ENCODE measurements at places on chromosomes 12 and 14.

DNA sequence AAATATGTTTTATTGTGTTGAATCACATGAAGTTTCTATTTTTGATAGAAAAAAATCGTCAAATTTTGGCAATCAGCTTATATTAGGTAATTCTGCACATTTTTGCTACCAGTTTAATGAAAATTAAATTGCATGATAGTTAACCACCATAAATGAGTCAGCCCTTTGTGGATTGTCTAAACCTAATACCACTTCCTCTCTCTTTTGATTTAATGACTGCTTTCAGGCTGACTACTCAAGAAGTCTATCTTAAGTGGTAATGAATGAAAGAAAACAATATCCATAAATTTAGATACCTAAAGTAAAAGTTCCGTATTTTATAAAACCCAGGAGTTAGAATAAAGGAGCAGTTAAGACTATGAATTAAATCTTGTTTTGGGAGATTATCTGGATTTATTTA, 450.5 kb downstream of the TMEM117 start:
- DNase-seq = no peak

DNA sequence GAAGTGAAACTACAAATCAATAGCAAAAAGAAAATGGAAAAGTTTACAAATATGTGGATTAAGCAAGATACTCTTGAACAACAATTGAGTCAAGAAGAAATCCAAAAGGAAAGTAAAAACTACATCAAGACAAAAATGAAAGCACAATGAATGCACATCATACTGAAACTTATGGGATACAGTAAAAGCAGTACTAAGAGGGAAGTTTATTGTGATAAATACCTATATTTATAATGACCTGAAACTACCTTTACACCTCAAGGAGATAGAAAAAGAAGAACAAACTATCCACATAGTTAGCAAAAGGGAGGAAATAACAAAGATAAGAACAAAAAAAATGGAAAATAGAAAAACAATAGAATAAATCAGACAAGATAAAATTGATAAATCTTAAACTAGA, 375.0 kb downstream of the TRHDE start:
- DNase-seq = no peak

DNA sequence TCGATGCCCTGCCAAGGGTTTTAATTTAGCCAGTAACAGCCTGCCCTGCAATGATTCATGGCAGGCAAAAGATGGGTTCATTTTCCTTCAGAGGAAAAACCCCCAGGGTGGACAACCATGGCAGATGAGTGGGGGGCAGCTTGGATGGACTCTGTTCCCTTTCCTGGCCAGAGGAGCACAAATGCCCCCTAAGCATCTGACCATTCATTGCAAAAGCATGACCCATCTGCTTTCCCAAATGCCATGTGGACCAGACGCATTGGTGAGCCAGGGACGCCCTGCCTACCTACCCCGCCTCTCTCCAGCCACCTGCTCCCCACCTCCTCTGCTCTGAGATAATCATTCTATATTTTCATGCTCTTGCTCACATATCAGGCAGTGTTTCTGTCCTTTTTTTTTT, 281.9 kb downstream of the DPF3 start:
- no peak for DNase-seq

DNA sequence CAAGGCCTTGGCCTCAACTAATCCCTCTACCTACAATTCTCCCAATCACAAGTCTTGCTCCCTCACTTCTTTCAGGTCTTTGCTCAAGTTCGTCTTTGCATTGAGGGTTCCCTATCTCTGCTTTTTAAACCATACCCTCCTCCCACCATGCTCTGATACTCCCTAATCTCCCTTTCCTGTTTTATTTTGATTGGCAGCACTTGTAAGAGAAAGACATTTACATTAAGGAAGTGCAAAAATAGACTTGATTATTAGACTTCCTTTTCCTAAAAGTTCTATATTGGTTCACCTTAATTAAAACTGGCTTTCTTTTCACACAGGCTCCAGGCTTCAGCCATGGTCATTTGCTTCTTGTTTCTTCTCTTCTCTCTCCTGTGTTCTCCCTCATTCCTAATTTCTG, 18.3 kb upstream of the WIF1 start:
- DNase-seq = no peak

GRCh38 chr12:101221301-101221700, 11.3 kb upstream of the SLC5A8 start:
- no peak for DNase-seq

- DNase-seq = no peak
Measured at GRCh38 chr12:62933220-62933601, 1.7 kb downstream of the PPM1H start.

- no peak for DNase-seq
Measured at GRCh38 chr12:28050606-28051005, 78.1 kb upstream of the PTHLH start.

- no peak for DNase-seq
Measured at GRCh38 chr14:39441805-39442204, 9.6 kb upstream of the FBXO33 start.

DNA sequence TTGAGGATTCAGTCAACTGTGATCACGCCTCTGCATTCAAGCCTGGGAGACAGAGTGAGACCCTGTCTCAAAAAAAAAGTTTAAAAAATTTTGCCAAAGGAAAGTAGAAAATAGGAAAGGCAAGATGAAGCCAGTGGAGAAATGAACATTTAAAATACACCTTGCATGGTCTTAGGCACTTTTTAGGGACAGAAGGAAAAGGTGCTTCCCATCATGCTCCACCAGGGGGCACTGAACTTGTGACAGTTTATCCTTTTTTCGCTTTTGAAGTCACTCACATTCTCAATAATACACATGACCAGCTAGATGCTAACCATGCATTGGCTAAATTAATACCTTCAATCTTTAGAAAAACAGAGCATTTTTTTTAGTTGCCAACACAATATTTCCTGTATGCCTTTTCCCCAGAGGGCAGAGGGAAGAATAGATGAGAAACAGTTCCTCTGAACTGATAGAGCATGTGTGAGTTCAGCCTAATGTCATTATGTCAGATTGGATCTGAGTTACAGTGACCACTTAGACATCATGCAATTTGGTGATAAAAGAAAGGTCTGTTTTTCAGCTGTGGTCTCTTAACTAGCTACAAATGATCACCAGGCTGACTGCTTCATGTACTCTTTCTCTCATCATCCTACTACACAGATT, 221.8 kb upstream of the SSTR1 start:
- DNase-seq = peak; percentile 12

DNA sequence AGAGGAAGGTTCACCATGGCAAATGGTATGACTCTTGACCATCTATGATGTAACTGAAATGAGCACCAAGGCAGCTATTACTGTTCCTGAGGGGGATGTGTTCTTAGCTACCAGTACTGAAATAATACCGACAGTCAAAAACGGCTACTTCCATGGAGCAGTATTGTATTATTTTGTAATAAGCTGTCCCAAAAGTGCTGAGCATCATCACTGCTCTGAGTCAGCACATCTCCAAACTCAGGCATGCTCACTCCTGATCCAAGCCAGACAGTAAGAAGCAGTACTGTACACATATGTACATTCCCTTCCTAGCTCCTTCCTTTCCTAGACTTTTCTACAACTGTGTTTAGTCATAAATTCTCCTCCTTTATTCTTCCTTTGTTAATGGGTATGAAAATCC, 8.6 kb downstream of the VTI1B start:
- DNase-seq = no peak

- DNase-seq = no peak
Measured at GRCh38 chr12:124359671-124360581, 65.0 kb downstream of the RFLNA start.

- no peak for DNase-seq
Measured at GRCh38 chr14:94389104-94389469, 685 bp upstream of the SERPINA1 start.

DNA sequence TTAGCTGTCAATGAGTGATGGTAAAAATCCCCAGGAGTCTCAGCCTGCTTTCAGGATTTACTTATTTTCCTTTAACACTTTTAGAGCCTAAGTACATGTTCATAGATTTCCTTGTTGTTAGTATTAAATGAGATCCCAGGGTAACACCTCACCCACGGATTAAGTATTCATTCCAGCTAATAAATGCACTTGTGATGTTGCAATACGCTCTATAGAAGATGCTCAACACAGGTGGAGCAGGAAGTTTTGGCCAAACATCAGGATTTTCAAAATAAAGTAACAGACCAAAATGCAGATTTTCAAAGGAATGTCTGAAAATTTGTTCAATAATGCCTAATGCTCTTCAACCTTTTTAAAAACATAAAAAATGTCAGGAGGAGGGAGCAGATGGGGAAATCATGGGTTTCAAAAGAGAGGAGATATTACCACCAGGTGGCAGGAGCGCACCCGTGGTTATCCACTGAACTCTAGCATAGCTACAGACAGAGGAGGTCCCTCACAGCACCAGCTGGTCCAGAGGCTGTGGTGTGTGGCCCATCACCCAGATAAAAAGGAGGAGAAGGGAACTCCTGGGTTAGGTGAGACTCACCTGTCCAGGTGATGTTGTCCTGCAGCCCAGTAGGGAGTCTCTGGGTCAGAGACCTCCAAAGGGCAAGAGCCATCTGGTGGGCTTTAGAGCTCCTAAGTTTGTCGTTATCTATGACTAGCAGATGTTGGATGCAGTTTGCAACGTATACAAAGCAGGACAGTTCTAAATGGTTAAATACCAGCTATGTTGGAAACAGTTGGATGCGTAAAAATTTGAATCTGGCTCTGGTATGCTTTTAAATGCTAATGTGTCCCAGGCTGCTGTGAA, 1158.4 kb upstream of the TMEM132C start:
- DNase-seq = no peak

GRCh38 chr12:63304887-63305316, 153.9 kb upstream of the AVPR1A start:
- DNase-seq = no peak

- no peak for DNase-seq
Measured at GRCh38 chr12:124608450-124608870, 41.0 kb upstream of the NCOR2 start.

GRCh38 chr12:52291267-52291935, at the start of gene KRT81:
Gene KRT81, minus strand, starts transcription at chr12:52291534. Its CDS starts 69 bp downstream, at chr12:52291465.
- no peak for DNase-seq

GRCh38 chr14:84253326-84253725, 1276.6 kb upstream of the FLRT2 start:
- no peak for DNase-seq

DNA sequence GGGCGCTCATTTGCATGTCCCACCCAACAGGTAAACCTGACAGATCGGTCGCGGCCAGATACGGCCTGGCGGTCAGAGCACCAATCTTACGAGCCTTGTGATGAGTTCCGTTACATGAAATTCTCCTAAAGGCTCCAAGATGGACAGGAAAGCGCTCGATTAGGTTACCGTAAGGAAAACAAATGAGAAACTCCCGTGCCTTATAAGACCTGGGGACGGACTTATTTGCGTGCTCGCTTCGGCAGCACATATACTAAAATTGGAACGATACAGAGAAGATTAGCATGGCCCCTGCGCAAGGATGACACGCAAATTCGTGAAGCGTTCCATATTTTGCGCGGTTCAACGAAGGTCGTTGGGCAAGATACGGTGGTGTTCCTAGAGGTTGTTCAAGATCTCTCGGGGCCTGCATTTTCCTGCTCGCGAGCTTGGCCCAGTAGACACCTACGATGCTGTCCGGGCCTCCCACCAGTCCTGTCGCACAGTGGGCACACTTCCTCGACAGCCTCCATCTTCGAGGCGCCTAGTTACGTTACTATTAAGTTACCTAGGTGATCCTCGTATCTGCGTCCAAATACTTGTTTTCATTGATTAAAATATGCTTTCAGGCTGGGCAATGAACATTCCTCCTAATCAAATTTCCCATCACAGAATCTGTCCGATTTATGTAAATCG, at the start of gene RNU6-7:
RNU6-7 (plus strand) TSS at position 230 of the 675 bp plus-strand sequence.
- no peak for DNase-seq

DNA sequence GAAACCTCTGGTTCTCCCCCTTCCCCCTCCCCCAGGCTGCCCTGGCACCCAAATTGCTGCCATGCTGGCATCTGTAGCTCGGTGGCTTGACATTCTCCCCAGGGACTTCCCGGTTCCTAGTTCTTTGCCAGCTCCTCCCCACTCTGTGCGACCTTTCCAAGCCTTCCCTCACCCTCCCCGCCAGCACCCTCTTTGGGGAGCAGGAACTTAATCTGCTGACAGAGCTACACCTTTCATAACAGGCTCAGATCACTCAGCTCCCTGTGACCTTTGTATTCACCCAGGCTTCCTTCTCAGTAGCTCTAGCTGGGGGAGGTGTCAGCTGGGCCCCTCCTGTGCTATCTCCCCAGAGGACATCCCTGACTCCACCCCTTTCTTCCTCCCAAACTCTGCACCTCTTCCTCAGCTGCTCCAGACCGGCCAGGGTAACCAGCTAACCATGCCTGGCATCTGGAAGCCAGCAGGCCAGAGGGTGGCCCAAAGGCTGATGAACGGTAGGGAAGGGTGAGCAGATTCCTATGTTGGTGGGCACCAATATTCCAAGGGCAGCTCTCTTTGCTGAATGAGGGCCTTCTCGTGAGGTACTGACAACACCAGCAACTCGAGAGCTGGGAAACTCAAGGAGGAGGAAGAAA, 1.8 kb upstream of the COX14 start:
- no peak for DNase-seq

DNA sequence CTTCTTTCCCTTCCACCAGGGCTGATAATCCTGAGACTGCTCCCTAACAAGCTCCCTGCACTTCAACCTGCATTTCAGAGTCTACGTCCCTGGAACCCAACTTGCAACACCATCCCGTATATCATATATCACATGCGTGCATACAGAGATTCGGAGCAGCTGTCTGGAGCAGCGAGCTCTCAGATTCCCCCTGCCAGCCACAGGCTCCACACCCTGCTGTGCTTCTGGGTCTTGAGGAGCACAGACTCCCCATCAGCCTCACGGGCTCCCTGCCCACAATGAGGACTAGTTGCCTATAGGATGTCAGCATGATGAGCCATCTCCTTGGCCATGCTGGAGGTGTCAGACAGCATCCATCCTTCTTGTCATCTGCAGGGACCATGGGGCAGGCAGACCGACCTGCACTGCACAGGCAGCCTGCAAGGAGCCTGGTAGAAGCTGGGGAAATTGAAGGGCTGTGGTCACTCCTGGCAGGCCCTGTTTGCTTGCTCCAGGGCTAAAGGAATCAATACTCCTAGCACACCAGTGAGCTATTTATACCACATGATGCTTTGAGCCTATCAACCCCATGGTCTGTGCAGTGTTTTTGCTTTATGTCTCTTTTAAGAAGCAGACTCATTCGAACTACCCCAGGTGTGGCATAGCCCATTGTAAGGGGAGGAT, 19.6 kb upstream of the HDAC7 start:
- DNase-seq = no peak

GRCh38 chr14:49483268-49483667, 102.9 kb downstream of the RPS29 start:
- DNase-seq = no peak
